Tongue (tissue), 3 donors: ENCODE measurements at places on chromosomes 2 and 18. TPM values are rescaled to one million over a fixed set of nuclear protein-coding genes. Genes with fewer than 3 reads are reported as not detected.

Gene RTP5
- total RNA-seq, result not detected

Gene IMMT
- total RNA-seq, result 93.1 TPM

Gene C2orf49
- 28.5 TPM for total RNA-seq

Gene MBP
- 43.0 TPM for total RNA-seq

Gene LRRTM1
- total RNA-seq, result 0.62 TPM

Gene ALPI
- total RNA-seq, result not detected

Gene TRABD2A
- not detected for total RNA-seq
